Ecto neural progenitor cell (in vitro differentiated cells): ENCODE measurements at places on chromosomes 6 and 20.

DNA sequence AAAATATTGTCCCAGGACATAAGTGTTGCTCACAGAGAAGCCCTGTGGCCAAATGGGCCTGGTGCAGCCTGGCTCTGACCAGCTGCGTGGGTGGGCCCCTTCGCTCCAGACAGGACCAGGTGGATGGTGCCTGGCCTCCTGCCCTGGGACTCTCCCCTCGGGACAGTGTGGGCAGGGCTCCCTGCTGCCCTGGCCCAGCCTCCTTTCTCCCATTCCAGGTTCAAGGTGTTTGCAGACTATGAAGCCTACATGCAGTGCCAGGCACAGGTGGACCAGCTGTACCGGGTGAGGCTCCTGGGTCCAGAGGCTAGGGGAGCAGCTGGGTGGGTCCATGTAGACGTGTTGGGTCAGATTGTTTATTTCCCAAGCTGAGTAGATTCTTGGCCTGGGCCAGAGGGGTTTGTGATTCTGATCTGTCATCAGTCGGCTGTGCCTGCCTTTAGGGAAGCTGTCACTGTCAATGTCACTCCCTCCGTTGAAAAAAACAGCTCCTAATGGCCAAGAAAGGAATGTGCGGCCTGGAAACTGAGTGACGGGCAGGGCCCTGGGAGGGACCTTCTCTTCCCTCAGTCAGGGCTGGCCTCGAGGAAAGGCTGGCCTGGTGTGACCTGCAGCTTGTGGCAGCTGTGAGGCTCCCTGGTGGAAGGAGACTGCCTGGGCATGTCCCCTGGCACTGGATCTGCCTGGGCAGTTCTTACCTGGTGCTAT, 47.7 kb downstream of the PYGB start:
- DNase-seq, result no peak

DNA sequence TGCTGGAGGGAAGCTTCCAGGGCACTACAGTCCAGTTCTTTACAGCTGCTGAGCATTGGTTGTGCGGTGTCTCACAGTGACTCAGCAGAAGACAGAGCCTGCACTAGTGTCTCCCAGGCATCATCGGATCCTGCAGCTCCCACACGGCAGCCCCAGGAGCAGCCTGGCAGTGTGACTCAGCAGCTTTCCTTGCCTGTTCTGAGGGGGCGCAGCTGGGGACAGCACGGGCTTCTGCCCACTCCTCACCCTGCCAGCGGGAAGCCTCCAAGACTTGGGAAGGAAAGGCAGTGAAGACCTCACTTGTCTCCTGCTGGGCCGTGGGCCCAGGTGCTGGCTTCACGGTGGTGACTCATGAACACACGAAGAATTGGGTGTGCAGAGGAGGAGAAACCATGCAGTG, 165.4 kb downstream of the SYNDIG1 start:
- no peak for DNase-seq

DNA sequence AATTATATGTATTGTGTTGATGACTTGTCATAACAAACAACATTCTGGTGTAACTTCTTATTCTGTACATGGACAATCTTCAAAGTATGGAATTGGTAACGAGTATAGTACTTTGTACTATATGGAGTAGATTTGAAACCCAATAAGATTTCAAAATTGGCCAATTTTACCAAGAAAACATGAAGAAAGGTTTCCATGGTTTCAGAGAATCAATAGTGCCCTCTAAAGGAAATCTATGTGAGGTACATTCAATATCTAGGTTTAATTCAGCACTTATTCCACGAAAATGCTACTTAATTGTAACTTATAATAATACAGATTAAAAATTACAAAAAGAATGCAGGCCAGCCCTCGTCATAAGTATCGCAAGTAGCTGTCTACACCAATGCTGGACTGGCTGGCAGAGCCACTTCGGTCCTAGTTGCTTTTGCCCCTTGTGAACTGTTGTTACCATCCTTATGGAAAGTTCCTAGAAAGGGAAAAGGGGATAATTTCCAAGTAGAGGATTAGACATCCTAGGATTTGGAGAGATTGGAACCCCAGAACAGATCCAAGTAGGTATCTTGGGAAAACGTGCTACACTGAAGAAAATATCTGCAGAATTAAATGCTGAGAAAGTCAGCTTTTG, 70.9 kb downstream of the LCA5 start:
- no peak for DNase-seq

GRCh38 chr6:79404677-79405076, 132.6 kb downstream of the LCA5 start:
- peak; percentile 56 for DNase-seq

DNA sequence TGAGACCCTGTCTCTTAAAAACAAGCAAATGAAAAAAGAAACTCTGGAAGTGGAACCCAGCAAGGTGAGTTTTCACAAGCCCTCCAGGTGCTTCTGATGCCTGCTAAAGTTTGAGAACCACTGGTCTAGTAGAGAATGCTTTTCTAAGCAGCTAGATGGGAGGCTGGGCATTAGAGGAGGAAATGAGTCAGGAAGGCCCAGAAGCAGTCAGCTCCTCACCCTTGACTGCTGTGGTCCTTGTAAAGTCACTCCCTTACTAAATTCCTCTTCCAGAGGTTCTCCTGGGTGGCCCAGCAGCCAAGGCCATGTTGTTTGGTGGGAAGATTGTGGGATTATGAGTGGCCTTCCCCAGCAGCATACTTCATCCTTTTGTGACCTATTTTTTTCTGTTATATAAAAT, 52.0 kb upstream of the FYN start:
- no peak for DNase-seq

DNA sequence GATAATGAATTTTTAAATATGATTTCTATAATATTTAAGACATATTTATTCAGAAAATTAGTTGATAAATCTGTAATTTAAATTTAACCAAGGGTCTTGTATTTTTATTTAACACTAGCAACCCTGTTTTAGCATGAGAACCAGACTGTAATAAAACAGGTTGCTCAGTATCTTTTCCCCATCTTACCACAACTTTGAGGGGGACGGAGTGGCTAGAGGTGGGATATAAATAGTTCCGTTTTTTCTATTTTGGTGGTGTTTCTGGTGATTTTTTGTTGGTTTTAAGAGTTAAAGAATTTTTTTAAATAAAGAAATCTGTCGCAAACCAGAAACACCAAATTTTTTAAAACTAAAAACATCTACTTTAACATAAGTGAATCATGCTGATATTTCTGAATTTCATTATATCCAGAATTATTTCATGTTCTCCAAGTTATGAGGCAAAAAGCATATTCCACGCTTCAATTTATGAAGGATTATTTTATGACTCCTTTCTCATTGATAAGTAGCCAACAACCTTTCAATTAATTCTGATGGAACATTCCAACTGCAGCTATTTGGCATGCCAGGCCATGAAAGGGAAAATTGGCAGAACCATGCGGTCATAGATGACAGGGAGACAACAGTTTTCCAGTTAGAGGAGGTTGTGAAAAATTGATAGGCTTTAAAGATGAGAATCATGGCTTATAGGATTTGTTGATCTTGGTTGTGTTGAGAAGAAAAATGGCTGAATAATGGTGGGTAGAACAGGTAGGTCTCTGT, 151.9 kb upstream of the CARMIL1 start:
- no peak for DNase-seq

- no peak for DNase-seq
Observed at GRCh38 chr6:127725821-127726220, 148.8 kb downstream of the C6orf58 start.
